Islet precursor cell (in vitro differentiated cells): ENCODE measurements at places on chromosomes 2 and 18.

GRCh38 chr2:3282056-3282998, 95.3 kb downstream of the EIPR1 start:
- peak; percentile 44 for DNase-seq

DNA sequence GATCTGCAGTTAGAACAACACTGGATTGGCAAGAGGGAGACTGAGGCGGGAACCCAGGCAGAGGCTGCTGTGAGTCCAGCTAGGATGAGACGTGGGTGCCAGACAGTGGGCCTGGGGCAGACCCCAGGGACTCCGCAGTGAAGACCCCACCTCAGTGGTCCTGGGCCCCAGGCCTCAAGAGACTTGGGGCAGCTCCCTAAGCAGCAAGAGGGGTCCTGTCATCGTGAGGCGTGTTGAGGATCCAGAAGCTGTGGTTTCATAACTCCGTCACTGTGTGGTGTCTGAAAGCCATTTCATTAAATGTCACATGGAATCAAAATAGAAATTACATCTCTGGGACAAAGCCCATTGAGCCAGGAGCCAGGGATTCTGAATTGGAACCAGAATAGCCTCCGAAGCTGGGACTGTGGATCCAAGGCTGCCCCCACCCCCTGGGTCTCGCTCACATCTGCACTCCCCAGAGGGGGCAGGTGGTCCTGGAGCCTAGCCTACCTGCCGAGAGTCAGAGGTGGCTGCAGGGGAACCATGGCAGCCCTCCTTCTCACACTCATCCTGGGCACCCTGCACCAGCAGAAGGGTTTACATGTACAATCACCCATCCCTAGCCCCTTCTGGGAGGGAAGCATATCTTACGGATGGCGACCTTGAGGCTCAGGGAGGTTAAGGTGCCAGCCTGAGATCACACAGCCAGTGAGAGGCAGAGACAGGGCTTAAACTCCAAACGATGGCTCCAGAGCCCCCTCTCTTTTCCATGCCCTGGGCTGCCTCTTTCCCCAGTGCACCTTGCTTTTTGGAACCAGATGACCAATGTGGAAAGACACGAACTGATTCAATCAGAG, 23.2 kb downstream of the RRM2 start:
- DNase-seq, result no peak

- no peak for DNase-seq
These were observed 125.5 kb downstream of the DYSF start for GRCh38 chr2:71578767-71579342.

GRCh38 chr2:233434666-233435330, 80.5 kb downstream of the DGKD start:
- peak; percentile 34 for DNase-seq

DNA sequence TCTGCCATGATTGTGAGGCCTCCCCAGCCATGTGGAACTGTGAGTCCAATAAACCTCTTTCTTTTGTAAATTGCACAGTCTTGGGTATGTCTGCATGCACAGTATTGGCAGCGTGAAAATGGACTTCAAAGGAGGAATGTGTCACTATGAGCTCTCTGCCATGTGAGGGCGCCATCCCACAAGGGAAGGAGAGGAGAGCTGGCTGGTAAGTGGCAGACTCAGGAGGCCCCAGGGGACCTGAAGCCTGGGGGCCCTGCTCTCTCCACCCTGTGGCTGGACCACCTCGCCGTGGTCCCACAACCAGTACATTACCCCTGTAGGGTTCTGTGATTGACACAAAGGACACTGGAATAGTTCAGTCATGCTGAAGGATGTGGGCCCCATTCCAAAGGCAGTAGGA, 122.1 kb downstream of the RPIA start:
- no peak for DNase-seq

GRCh38 chr2:183606718-183607085, 482.5 kb downstream of the NUP35 start:
- DNase-seq, result no peak

GRCh38 chr2:209411718-209412117, 12.1 kb upstream of the MAP2 start:
- no peak for DNase-seq

- no peak for DNase-seq
These were observed 28.1 kb downstream of the SGPP2 start for GRCh38 chr2:222452422-222452950.

DNA sequence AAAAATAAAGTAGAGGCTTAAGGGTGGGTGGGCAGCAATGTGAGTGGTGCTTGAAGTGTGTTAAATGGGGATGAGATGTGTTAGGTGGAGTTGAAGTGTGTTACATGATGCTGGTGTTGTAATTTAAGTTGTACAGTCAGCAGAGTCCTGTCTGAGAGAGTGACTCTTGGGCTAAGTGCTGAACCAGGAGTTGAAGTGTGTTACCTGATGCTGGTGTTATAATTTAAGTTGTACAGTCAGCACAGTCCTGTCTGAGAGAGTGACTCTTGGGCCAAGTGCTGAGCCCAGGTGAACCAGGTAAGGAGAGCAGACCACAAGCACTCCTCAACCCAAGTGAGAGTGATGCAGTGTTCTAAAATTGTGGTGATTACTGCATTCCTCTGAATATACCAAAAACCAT, 40.6 kb downstream of the LCLAT1 start:
- no peak for DNase-seq

GRCh38 chr2:33158482-33159003, 211.8 kb downstream of the LTBP1 start:
- no peak for DNase-seq

DNA sequence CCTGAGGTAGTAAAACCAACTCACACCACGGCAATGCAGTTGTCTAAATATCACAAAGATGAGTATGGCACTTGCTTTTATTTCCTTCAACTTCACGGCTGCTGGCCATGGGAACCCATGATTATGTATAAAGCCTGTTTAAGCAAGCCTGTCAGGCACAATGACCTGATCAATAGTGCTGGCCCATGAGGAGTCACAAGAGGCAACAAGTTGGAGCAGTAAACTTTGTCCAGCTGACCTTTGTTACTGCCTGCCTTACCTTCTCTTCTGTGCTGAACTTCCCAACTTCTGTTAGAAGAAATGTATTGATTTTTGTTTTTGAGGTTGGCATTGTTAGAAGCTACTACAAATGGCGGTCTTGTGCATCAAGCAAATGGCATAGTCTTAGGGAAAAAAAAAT, 151.9 kb downstream of the RAB3GAP1 start:
- DNase-seq, result no peak
